ENCODE measurements at places on chromosomes 1 and 21.

DNA sequence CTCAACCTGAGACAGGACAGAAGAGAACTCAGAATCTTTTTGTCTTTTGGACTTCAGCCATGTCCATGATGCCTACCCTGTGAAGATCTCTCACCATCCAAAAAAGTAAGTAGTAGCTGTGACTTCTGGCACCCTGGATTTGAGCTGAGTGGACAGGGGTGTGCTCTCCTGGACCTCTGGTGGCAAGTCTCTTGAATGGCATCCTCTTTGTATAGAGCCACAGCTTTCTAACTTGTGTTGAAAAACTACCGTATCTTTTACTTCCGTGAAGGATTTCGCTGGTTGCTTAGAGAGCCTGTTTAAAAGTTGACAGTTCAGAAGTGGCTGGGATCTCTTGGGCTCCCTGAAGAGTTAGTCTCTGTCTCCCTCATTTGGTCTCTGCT is 1.8 kb downstream of the MFN2 start:
- no peak for DNase-seq

DNA sequence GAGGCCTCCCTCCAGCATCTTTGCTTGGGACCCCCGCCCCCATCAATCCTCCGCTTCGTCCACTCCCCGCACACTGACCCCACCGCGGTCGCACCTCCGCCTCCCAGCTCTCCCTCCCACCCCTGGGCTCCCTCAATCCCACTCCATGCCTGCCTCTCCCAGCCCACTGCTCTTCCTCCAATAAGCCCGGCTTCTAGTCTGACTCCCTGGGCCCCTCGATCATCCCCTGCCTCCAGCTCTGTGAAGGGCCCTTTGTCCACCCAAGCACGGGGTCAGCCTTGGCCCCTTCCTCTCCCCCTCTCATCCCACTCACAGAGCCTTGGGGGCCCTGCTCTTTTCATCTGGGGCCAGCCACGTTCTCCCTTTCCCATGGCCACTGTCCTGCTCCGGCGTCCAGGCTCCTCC is 1.5 kb upstream of the TMEM200B start:
- DNase-seq = no peak

- no peak for DNase-seq
Measured at GRCh38 chr1:12461754-12462153, 156.3 kb downstream of the DHRS3 start.

DNA sequence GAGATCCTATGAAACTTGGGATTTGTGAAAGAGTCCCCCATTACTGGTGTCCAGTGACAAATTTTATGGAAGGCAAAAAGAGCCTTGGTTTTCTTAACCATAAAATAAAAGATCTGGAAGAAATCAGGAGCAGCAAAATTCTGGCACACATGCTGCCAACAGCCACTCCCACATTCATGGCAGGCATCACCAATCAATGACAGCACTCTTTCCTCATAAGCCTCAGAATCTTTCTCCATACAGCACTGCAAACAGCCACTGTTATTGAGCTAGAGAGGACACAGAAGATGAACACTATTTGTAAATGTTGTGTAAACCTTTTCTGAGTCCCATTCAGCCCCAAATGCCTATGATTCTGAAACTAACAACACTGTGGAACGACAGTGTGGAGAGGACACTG is 162.2 kb downstream of the RRAGC start:
- no peak for DNase-seq

DNA sequence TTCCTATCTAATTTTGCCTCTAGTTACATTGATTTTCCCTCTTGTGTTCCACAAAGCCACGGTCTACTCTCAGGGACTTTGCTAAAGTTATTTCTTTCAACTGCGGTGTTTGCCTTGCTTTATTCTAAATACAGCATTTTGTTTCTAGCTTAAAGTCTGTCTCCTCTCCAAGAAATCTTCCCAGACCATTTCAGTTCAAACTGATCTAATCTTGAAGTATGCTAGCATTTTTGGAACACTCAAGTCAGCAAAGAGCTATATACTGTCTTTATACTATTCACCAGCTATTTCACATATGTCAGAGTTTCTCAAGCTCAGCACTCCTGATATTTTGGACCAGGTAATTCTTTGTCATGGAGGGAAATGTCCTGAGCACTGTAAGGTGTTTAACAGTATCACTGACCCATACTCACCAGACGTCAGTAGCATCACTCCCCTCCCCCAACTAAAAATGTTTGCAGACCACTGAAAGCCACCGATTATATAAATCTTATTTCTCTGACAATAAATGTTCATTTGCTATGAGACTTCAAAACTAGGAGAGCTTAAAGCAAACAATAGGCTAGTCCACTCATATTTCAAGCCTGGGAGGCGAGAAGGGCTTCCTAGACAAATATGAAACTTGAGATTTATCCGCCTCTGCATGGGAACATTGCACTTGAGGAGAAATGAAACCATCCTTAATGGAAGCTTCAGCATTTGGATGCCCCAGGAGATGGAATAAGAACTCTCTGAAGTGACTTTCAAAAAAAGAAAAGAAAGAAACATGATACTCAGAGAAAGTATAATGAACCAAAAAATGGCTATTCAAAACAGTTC is 81.1 kb downstream of the KIAA0319L start:
- DNase-seq = no peak

DNA sequence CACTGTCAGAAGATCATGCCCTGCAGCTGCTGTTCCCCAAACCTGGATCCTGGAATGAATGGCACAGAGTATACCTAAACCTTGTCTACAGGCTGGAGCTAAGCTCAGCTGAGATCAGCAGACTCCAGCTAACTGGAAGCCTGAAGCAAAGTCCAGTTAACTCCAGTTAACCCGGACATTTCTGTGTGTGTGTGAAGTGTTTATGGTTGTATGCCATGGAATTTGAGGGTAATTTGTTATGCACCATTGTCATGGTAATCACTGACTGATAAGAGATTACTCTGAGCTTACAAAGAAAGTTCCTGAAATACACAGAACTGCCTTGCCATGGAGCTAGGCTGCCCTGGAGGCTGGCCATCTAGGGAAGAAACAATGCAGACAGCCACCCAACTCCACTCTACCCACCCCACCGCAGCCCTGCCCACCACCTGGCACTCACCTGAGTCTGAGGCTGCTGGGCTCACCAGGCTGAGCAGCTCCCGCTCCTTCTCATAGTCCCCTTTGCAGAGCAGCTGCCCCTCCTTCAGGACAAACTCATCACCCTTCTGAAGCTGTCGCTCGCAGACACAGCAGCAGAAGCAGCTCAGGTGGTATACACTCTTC is 107.4 kb downstream of the LMX1A start:
- no peak for DNase-seq

DNA sequence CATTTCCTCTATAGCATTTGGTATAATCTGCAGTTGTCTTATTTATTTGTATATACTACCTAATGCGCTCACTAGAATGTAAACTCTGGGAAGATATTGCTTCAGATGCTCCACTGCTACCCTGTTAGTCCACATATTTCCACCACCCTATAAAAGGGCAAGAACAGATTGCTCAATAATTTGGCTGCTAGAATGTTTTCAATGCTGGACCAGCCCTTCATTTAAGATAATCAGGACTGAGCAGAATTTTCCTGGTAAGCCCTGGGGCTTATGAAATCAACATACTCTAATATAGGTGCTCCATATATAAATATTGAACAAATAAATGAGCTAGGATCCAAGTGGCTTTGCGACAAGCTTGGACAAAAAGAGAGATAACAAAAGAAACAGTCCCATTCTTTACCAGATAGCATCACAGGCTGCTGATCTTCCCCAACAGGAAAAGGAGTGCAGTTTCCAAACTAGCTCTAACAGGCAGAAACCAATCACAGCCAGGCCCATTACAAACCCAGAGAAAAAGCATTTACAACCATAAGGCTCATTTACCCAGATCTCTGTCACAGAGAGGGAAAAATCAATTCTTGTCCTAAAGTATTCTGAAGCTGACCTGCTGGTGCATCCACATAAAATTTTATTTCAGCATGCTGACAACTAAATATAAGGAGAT is 8.3 kb downstream of the BCAR3 start:
- DNase-seq = no peak

DNA sequence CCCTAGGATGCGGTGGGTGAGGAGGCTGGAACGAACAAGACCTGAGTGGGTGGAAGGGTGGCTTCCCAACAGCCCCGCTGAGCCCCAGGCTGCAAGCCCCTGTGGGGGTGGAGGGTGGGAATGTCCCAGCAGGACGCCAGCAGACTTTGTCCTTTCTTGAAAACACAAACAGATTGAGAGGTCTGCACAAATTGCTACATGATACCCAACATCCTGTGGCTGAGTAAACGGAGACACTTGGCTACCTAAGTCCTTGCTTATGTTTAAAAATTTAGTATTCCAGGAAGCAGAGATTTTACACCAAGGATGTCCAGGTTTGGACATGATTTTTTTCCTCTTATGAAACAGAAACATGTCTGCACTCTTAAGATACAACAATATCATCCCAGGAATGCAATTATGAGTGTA is 11.8 kb upstream of the F3 start:
- DNase-seq = no peak

DNA sequence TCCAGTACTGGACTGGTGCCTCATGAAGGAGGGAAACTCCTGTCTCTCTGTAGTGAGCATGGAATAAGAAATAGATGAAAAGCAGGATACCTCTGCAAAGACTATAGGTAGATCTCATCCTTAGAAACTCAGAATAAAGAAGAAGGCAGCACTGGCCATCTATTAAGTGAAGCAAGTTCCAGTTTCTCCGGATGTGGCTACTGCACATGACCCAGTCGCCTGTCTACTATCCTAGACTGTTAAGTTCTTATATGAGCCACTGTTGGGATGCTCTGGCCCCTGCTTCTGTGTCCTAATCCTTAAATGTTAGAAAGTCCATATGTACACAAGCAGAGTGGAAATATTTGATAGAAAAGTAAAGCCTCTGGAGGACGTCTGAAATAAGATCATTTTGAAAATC is 2.2 kb downstream of the FASLG start:
- DNase-seq = no peak

Measured in CD8-positive, alpha-beta memory T cell (primary cell).